ENCODE measurements at places on chromosomes 16 and 17.

DNA sequence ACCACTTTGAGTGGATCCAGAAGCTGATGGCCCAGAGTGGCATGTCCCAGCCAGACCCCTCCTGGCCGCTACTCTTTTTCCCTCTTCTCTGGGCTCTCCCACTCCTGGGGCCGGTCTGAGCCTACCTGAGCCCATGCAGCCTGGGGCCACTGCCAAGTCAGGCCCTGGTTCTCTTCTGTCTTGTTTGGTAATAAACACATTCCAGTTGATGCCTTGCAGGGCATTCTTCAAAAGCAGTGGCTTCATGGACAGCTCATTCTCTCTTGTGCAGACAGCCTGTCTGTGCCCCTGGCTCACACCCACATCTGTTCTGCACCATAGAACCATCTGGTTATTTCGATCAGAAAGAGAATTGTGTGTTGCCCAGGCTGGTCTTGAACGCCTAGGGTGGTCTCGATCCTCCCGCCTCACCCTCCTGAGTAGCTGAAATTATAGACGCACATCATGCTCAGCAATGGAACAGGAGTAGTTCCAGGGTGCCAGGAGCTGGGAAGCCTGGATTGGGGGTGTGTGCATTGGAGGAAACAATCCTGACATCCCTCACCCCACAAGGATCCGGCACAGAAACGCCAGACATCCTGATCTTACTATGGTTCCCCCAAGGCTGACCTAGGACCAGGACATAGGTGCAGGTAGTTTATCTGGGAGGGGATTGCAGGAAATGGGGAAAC is 4.6 kb downstream of the PRSS21 start:
- peak; percentile 35 for DNase-seq

DNA sequence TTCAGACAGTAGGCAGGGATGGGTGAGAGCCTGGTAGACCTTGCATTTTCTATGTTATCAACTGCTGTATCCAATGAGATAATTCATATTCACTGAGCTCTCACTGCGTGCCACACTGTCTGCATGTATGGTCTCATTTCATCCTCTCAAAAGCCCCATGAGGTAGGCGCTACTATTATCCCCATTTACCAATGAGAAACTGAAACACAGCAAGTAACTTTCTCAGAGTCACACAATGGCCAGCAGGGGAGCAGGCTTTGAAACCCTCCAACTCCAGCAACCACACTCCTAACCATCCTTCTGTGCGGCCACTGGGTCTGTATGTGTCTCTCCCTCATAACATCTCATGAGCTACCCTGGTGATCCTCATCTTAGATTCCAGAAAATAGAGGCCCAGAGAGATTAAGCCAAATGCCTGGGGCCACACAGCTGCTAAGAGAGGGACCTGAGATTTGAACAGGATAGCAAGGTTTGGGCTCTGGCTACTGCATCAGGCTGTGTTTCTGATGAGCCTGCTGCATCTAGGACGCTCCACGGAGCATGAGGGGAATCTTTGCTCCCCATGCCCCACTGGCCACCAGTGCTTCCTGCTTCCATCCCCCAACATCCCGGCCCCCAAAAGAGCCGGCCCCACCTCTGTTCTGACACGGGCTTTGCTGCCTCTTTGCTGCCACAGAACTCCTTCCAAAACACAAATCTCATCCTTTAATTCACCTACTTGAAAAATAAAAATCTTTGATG is 3.2 kb downstream of the CCR7 start:
- DNase-seq: no peak

DNA sequence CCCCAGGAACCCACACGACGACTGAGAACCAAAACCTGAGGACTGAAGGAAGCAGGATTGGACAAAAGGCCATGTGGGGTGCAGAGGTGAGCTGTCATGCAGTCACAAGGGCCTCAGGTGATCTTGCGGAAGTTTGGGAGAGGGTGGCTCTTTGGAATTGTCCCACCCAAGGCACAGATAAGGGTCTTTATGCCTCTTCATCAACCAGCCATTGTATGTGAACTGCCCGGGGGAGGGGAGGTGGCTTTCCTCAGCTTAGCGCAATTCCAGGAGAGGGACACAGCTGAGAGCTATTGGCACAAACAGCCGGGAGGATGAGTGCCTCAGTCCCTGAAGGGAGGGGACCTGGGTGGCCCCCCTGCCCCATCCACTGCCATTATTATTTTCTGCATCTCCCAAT is 55.1 kb upstream of the PHOSPHO1 start:
- no peak for DNase-seq

DNA sequence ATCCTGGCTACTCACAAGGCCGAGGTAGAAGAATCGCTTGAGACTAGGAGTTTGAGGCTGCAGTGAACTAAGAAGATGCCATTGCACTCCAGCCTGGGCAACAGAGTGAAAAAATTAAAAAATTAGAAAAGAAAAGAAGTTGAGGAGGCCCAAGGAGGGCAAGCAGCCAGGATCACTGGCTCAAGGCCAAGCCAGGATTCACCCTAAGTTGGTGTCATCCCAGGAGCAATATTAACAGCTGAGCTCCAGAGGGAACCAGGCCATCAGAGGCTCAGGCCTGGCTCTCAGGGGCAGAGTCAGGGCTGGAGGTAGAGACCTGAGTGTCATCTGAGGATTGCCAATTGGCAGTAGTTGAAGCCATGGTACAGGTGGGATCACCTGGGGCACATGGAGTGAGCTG is 20.7 kb downstream of the DRC3 start:
- DNase-seq: no peak

- no peak for DNase-seq
Observed at GRCh38 chr17:7083592-7083991, 3.5 kb upstream of the CLEC10A start.

DNA sequence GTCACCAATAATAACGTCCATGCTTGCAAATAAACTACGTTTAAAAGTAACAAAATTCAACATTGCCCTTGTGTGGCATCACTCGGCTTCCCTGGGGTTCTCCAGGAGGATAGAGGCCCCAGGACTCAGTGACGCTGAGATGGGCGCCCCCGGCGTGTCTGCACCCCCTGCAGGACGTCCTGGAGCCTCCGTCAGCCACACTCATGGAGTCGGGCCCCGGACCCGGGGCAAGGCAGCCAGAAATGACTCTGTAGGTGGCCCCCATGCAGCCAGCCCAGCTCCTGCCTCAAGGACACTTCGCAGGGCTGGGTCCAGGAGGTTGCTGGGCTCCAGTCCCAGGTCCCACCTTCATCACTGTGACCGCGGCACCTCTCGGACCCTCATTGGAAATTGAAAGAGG is 16.6 kb upstream of the ACSF3 start:
- DNase-seq: no peak

- no peak for DNase-seq
Observed at GRCh38 chr17:5705876-5706576, 121.7 kb upstream of the NLRP1 start.

DNA sequence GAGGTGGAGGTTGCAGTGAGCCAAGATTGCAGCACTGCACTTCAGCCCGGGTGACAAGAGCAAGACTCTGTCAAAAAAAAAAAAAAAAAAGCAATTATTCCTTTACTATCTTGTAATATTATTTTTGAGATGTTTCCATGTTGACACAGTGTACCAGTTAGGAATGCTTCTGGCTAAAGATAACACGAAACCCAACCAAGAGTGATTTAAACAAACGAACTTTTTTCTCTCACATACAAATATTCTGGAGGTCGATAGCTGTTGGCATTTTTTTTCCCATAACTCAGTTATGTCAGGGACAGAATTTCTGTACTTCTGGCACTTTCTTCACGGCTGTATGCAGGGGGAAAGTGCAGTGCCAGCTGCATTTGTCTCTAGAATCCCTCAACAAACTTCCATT is 9.9 kb upstream of the PPM1D start:
- DNase-seq: no peak

DNA sequence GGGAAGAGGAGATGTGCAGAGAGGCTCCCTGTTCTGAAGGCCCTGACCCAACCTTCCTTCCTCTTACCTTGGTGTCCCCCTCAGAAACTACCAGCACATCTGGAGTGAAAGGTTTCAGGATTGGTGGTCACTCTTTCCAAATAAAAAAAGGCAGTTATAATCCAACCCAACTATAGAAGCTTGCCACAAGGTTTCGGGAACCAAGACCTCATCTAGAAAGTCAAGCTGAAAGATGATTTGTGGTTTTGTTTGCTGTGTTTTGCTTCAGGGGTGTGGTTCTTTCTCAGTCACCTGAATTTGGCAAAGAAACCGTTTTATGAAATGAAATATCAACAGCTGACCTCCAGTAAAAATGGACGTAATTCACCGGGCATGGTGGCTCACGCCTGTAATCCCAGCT is 19.3 kb downstream of the SHMT1 start:
- no peak for DNase-seq

- no peak for DNase-seq
Observed at GRCh38 chr16:3306078-3306477, 781 bp downstream of the ZNF75A start.

DNA sequence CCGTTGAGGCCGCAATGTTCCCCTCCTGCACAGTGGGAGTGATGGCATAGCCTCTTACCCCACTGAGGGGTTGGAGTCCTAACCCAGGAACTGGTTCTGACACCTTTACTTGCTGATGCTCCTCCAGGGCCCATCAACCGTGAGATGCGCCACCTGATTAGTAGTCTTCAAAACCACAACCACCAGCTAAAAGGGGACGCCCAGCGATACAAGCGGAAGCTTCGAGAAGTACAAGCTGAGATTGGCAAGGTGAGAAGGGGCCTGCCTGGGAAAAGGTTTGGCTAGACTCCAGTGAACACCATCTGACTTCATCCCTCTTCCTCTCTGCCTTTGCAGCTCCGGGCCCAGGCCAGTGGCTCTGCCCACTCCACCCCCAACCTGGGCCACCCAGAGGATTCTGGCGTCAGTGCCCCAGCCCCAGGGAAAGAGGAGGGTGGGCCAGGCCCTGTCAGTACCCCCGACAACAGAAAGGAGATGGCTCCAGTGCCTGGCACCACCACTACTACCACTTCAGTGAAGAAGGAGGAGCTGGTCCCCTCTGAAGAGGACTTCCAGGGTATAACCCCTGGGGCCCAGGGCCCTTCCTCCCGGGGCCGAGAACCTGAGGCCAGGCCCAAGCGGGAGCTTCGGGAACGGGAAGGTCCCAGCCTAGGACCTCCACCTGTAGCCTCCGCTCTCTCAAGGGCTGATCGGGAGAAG is 5.8 kb downstream of the RNF40 start:
- no peak for DNase-seq

GRCh38 chr17:57037411-57037810 is 47.6 kb upstream of the AKAP1 start:
- DNase-seq: no peak

DNA sequence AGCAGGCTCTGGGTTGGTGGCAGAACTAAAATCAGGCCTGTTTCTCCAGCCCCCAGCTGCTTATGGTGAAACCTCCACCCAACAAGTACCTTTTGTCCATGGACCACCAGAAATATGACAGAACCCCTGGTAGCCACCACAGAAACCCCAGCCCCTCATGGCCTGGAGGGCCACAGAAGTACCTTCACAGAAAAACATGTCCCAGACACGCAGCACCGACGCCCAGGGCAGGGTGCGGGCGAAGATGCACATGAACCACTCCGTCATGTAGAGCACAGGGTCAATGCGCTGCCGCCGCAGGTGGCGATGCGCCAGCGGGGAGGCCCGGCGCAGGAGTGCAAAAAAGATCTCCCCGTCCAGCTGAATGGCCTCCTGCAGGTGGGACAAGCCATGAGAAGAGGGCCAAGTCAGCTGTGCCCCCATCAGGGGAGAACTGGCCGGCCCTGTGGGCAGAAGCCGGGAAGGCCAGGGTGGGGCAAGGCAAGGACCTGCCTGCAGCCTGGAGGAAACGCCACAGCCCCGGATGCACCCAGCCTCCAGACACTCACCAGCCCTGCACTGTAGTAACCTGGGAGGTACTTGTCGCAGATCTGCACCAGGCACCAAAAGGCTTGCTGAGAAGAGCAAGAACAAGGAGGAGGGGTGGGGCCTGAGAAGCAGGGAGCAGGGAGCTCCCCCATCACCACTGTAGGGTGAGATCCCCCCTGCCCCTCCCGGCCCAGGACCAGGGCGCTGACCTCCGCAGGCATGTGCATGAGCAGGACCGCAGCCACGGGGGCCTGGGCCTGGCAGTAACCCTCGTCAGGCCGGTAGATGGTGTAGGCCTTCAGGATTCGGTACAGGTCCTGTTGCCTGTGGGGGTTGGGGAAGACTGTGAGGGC is 4.1 kb upstream of the CD2BP2 start:
- DNase-seq: no peak

- DNase-seq: no peak
Observed at GRCh38 chr16:48269011-48269410, 21.7 kb upstream of the ABCC11 start.

- DNase-seq: no peak
Observed at GRCh38 chr16:70725024-70725911, 39.4 kb upstream of the MTSS2 start.

- DNase-seq: peak; percentile 66
Observed at GRCh38 chr17:59668816-59669215, 38.4 kb downstream of the PTRH2 start.

GRCh38 chr17:60579090-60579489 is 20.9 kb upstream of the PPM1D start:
- no peak for DNase-seq

GRCh38 chr17:31522284-31522931 is 130.9 kb downstream of the RAB11FIP4 start:
- DNase-seq: no peak

Data from AG20443 (cell line).